ENCODE measurements at places on chromosomes 11 and 22. TPM values are rescaled to one million over a fixed set of nuclear protein-coding genes. Genes with fewer than 3 reads are reported as not detected.

DNA sequence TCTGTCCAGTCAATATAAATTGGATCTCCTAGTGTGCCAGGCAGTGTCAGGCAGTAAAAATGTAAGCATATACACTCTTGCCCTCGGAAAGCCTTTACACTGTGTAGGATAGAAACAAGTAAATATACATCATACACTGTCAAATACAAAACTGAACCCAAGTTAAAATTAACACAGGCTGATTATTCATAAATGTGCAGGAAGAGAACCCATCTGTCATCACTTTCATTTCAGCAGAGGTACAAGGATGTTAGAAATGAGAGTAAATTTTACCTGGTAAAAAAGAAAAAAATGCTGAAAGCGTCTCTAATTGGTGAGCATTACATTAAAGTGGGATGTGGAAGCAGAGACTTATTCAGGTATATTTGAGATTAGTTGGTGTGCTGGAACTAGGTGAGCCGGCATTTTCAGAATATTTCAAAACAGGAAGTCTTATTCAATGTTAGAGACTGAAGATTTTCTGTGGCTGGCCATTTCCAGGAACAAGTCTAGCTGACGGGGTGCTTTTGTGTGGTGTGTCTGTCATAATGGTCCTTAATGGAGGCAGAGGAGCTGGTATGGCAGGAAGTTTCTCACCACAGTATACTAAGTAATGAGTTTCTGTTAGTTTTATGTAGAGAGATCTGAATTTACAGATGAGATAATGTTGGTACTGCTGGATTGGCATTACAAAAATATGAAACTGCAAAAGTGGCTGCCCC lies 192.6 kb downstream of the CASP12 start:
- DNase-seq = no peak

The CEP57 gene
- 68.1 TPM for total RNA-seq

- DNase-seq = no peak
These were observed 83.3 kb downstream of the DGCR2 start for GRCh38 chr22:19038728-19039447.

The OR51V1 gene
- total RNA-seq = not detected

The FBLN1 gene
- total RNA-seq = 335 TPM

Measured in fibroblast of the aortic adventitia (primary cell).